ENCODE measurements at places on chromosomes 12 and 14.

DNA sequence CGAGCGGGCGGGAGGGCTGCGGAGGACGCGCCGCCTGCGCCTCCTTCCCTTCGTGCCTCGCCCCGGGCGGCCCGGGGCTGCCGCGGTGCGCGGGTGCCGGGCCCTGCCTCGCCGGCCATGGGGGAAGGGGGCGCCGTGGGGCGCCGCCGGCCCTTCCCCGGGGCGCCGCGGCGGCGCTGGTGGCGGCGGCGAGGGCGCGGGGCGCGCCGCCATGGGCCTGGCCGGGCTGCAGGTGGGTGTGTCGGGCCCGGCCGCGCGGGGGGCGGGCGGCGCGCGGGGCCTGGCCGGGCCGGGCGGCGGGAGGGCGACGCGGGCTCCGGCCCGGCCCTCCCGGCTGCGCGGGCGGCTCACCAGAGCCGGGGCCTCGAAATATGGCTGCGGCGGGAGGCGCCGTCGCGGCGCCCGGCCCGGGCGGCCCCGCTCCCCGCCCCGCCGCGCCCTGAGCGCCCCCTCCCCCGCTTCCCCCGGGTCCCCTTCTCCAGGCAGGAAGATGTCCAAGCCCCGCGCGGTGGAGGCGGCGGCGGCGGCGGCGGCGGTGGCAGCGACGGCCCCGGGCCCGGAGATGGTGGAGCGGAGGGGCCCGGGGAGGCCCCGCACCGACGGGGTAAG, 5.1 kb downstream of the KMT5A start:
- no peak for DNase-seq

GRCh38 chr14:84251411-84252115, 1278.4 kb upstream of the FLRT2 start:
- no peak for DNase-seq

DNA sequence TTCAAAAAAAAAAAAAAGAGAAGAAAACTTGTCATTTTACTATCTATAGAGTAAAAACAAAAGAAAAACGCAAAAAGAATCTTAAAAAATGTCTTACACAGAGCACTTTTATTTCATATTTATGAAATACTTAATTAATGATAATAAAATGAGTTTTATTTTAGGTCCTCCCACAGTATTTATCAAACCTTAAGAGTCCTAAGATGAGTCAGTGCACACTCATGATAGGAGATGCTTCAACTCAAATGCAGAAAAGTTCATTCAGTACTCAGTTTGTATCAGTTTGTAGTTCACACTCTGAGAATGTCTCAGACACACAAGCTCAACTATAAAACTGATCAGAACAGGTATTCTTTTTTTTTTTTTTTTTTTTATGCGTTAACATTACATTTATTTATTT, 41.7 kb downstream of the TRIM9 start:
- no peak for DNase-seq

DNA sequence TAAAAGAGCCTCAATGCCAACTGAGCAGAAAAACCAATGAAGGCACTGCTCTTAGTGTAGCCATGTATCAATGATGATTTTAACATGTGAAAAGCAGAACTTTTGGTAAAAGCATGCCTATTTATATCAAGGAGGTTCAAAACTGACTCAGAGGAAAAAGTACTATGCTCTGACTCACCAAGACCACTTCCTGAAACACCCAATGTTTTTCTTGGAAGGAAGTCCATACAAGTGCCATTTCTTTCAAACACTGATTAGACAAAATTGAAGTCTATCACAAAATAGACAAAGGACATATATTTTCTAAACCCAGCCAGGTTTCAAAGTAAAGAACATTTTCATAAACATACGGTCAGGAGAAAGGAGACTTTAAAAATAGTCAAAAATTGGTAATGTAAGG, 88.6 kb downstream of the EPS8 start:
- no peak for DNase-seq

DNA sequence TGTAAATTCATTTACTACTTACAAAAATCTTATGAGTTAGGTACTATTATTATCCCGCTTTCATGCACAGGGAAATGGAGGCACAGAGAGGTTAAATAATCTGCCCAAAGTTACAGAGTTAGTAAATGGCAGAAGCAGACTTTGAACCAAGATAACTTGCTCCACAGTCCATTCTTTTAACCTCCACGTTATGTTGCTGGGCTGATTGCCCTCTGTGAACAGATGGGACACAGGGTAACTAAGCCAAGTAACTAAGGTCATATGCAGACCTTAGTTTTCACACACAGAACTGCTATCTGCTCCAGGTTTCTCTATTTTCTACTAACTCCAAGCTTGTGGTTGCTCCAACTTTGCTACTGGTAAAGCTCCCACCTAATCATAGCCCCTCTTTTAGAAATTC, 147.1 kb upstream of the IFNG-AS1 start:
- DNase-seq = no peak

GRCh38 chr12:92596383-92596782, 106.4 kb upstream of the PLEKHG7 start:
- DNase-seq = no peak

DNA sequence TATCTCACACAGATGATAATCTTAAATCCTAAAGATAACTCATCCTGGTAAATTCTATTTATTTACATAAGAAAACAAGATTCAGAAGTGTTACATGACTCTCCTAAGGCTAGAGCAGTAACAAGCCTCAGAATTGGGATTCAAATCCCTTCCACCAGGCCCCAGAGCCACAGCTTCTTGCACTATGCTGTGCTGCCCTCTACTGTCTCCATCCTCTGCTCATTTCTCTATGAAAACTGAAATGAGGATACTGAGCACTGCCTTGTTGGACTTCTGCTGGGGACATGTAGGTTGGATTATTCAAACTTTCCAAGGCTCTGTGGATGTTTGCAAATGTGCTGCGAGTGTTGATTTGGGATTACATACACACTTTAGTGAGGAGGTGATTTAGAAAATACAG, 23.5 kb upstream of the C12orf50 start:
- no peak for DNase-seq

GRCh38 chr14:105473033-105473676, 1.5 kb upstream of the CRIP2 start:
- DNase-seq = no peak

- no peak for DNase-seq
Measured at GRCh38 chr14:39576736-39577135, 144.5 kb upstream of the FBXO33 start.

GRCh38 chr14:68939893-68940613, 39.0 kb downstream of the ACTN1 start:
- DNase-seq = no peak

- DNase-seq = no peak
Measured at GRCh38 chr12:13630354-13630753, 351.0 kb downstream of the GRIN2B start.

- peak; percentile 8 for DNase-seq
Measured at GRCh38 chr12:124191966-124192365, 102.9 kb upstream of the RFLNA start.

- DNase-seq = no peak
Measured at GRCh38 chr12:14850929-14851663, 7.8 kb upstream of the ART4 start.

DNA sequence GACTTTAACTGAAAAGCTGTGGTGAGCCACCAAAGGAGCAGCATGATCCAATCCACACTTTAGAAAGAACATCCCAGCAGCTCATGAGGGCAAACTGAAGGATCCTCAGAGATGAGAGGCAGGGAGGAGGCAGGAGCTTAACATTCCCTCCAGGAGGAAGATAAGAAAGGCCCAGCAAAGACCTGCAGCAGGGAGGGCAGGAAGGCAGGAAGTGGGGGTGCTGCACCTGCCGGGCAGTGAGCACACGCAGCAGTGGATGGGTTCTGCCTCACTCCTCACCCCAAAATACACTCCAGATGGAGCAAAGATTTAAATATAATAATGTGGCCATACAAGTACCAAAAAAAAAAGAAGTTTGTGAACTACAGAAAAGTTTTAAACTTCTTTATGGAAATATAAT, 48.4 kb downstream of the GCH1 start:
- no peak for DNase-seq

All from amygdala (tissue), 56 donors.